Stimulated activated CD8-positive, alpha-beta memory T cell treated with anti-CD3 and anti-CD28 coated beads, Interleukin-7, amount 100 ng/mL, for 1 hour (primary cell): ENCODE measurements at places on chromosomes 13 and 19.

DNA sequence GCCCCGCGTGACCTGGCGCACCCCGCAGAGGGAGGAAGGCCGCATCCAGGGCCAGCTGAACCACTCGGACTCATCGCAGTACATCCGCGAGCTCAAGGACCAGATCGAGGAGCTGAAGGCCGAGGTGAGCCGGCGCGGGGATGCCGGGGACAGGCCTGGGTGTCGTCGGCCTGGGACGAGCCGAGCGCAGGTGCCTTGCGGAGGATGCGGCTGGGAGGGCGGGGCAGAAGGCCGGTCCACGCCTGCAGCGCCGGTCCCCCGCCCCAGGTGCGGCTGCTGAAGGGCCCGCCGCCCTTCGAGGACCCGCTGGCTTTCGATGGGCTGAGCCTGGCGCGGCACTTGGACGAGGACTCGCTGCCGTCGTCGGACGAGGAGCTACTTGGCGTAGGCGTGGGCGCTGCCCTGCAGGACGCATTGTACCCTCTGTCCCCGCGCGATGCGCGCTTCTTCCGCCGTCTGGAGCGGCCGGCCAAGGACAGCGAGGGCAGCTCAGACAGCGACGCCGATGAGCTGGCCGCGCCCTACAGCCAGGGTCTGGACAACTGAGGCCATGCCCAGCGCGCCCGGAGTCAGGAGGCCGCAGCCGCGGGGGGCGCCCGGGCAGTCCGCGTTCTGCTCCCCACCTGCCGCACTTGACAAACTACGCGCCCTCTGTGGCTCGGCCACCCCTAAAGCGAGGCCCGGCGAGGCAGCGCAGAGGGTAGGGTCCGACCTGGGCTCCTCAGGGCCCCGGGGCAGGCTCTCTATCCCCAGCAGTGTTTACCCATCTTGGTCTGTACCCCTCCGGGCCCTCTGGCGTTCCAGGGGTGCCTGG, 10.8 kb downstream of the PRR36 start:
- DNase-seq: no peak

DNA sequence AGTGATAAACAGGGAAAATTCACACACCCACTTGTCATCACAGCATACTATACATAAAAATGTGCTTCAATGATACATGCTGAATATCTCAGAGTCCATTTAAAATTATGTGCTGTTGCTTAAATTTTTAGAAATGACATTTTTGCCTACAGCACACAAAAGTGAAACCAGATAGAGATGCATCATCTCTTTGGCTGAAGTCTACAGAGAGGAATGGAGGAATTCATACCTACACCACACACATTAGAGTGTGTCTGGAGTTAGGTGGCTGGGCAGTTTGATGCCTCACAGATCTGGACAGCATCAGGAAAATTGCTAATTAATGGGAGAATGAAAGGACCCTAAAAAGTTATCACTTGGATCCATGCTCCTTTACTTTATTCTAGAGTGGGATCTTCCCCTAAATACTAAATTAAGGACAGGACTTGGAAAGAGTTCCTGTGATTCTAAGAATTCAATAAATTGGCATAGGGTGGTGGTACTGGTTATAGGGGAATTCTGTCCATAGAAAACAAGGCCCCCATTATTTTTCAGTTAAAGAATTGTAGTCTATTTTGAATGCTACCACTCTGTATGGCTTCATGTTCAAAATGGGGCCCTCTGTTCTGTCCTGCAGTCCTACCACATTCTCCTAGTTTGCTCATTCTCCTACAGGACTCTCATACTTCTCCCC, 41.3 kb downstream of the RCBTB2 start:
- no peak for DNase-seq

DNA sequence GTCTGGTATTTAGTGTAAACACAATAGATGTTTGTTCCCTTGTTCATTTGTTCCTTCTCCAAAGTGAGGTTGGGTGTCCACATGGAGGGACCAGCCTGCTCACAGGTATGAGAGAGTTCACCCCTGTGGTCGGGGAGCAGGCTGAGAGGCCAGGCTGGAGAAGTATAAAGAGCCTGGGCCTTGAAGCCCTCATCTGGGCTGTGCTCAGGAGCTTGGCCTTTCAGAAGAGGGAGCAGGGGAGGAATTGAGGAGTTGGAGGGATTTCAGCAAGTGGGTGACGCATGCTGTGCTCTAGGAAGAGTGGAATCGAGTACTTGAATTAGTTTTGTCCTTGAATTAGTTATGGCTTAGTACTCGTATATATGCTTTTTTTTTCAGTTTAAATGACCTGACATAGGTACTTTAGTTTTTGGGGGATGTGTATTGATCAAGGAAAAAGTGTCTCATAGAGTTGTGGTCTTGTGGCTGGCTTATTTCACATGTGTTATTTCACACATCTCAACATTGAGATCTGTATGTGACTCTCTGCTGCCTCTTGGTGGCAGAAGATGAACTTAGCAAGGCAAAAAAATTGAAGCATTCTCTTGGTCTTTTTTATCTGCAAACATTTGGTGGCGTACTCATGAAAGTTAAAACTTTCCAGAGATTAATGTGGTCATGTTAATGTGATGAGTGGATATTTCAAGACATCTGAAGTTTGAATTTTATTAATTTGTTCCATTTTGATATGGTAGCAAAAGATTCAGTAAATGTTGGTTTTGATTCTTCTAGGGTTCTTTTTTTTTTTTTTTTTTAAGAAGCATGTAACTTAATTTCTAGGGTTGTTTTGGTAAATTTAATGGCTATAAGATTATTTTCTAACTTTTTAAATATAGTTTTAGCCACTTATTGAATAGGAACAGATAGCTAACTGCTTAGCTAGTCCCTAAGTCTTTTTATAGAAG, 54.3 kb downstream of the SLAIN1 start:
- peak; percentile 11 for DNase-seq

DNA sequence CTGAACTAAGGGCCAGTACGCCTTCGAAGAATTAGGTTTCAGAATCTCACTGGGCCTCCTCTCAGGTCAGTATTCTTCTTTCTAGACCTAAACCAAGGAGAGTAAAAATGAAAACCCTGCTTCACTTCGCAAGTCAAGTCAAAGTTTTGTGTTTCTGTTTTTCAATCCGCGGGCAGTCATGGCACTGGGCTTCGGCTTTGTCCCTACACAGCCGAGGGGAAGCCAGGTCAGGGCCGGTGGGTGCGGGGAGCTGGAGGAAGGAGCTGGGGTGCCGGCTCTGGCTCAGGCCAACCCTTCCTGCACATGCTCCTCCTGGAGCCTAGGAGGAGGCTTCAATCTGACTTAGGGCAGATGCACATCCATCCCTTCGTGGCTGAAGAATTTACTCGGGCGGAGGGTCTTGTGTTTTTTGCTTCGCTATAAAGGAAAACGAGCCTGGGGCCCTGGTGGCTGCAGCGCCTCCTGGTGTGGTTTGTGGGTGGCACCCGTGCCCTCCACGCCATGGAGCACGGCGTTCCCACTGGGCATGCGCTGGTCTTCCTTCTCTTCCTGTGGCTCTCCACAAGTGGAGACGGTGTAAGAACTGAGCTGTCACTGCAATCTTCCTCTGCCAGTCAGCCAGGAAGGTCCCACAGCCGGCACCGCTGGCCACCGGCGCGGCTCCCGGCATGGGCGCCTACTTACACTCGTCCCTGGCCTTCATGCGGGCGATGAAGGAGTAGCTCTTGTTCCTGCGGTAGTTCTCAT, 22.5 kb downstream of the C19orf44 start:
- DNase-seq: no peak

GRCh38 chr13:40613192-40613818, 53.1 kb downstream of the FOXO1 start:
- peak; percentile 20 for DNase-seq

DNA sequence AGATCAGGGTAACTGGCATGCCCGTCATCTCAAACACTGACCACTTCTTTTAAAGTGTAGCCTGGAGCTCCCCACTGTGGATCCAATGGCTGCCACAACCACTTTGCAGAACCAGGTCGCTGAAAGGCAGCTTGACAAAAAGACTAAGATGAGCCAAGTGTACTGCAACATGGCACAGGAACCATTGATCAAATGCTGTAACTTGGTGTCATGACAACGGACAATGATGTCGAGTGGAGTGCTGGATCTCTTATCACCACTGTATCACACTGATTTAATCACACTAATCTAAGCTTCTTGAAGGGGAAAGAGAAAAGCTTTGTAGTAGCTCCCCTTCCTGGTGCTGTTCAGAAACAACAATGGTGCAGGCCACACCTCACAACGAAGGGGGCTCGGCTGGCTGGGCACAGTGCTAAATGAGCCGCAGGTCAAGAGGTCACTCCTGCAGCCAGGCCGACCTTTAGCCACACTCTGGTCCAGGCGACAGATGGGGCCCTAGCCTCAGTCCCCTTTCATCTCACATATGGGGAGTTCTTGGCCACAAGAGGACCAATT, 2.2 kb upstream of the TNFRSF19 start:
- DNase-seq: no peak

DNA sequence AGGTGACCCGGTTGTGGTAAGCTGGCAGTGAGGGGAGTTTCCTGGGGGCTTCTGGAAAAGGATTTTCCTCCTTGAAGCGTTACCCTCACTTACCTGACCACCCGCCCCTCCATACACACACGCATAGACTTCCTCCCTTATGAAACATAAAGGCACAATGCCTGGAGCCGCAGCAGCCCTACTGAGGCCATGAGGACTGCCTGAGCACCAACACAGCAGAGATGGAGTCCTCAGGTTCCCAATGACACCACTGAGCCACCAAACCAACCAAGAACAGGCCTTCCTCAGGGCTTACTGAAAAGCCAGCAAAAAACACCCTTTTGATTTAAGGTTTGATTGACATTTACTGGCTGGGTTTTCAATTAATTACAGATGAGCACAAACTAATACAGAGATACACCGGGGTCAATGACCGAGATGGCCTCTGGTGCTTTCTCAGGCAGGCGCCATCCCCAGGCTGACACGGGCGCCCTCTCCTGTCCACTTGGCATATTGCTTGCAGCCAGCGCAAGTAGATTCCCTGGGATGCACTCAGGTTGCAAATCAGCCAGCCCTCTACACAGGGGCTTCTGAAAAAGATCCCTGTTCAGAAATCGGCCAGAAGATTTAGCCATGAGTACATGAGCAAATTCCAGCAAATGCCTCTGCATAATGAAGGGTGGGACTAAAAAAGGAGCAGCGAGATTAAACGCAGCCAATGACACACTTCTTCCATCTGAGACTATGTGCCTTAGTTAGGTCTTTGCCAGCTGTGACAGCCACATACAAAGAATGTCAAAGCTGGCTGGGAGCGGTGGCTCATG, 14.8 kb downstream of the OPA3 start:
- no peak for DNase-seq

GRCh38 chr13:91593456-91593855, 195.0 kb downstream of the GPC5 start:
- DNase-seq: no peak

DNA sequence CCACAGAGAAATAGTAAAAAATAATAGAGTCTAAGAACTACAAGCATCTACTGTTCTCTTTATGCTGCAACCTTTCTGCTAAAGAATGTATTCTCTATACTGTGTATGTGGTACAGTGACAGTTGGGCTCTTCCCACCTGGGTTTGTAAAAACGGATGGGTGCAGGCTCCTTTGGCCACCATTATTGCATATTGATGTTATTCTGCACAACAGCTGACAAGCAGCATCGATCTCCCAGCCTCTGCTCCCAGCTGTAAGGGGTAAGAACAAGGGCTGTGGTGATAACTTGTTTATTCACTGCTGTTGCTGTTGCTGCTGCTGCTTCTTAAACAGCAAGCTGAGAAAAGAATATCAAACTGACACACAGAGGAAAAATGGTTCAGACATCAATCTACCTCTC, 56.1 kb downstream of the KCNRG start:
- DNase-seq: no peak

DNA sequence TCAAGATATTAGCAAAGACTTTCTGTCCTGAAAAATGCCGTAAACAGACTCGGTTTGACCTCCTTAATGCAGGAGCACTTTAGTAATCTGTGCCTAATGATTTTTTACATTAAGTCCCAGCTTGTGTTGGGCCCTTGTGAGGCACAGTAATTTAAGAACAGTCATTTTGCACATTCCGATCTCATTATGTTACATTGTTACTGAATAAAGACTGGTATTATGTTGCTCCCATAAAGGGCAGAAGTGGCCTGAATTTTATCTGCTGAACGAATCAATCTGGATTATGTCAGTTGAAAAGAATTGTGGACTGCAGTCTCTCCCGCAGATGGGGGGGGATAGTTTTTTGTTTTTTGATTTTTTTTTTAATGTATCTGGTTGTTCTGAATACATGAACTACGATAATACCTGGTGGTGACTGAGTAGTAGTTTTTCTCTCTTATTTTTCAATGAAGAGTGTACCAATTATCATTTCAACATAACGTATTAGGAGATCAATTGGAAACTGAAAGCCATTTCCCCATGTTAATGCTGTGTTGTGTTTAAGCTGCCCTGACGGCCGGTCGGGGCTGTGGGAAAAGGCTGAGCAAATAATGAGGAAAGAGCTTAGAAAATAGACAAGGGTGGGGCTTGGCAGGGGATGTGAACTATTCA, 290.2 kb downstream of the ZNF536 start:
- no peak for DNase-seq

DNA sequence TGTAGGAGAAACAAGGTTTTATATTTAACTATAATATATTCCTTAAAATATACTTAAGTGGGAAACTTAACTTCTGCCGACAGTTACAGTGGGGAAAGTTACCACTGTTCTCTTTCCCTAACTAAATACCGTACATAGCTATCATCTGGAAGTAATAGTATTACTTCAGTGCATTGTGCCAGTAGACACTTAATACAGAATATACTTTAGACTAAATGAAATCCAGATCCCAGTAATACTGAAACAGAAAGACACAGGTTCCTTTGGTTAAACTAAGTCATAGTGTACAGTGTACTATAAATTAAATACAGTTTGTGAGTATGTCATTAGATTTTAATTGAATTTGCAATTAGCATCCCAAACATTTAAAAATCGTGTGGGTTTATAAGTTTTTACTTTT, 107.5 kb downstream of the PCCA start:
- DNase-seq: no peak

GRCh38 chr13:32941368-32941767, 74.9 kb upstream of the KL start:
- DNase-seq: no peak

- DNase-seq: no peak
These were observed 252.9 kb upstream of the SLITRK6 start for GRCh38 chr13:86052141-86052540.

GRCh38 chr19:15220833-15221232, 11.4 kb downstream of the EPHX3 start:
- no peak for DNase-seq

GRCh38 chr19:1663852-1664251, 11.4 kb upstream of the TCF3 start:
- no peak for DNase-seq

GRCh38 chr19:42253245-42254088, 1.5 kb downstream of the ERF start:
- no peak for DNase-seq

GRCh38 chr19:1098177-1099051, 3.2 kb upstream of the POLR2E start:
- DNase-seq: no peak

DNA sequence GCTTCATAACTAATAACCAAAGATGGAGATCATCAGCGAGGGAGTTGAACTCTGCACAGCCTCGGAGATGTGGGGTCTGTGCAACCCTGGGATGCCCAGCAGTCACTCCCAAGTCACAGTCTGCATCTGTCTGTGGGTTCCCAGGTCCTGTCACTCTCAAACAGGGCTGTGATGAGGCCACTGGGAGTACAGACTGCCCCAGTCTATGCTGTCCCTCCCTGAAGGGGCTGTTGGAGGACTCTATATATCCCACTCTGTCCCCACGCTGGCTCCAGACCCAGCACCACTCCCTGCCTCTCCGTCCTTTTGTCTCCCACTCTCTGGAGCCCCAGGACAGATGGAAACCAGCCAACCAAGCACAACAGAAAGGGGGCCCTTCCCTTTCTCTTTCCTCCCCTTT, 26.2 kb upstream of the C13orf42 start:
- DNase-seq: no peak

- no peak for DNase-seq
These were observed 75.2 kb upstream of the MRI1 start for GRCh38 chr19:13689085-13689484.
